ENCODE measurements at places on chromosomes 5 and 9. TPM values are rescaled to one million over a fixed set of nuclear protein-coding genes. Genes with fewer than 3 reads are reported as not detected.
A peak's percentile ranks its signal among the peaks of the same experiment; 100 is the strongest.

GRCh38 chr9:116280529-116280928 lies 126.9 kb downstream of the PAPPA start:
- DNase-seq, result no peak
- H3K36me3 ChIP-seq, result no peaks in the 10 kb centered on the region

DNA sequence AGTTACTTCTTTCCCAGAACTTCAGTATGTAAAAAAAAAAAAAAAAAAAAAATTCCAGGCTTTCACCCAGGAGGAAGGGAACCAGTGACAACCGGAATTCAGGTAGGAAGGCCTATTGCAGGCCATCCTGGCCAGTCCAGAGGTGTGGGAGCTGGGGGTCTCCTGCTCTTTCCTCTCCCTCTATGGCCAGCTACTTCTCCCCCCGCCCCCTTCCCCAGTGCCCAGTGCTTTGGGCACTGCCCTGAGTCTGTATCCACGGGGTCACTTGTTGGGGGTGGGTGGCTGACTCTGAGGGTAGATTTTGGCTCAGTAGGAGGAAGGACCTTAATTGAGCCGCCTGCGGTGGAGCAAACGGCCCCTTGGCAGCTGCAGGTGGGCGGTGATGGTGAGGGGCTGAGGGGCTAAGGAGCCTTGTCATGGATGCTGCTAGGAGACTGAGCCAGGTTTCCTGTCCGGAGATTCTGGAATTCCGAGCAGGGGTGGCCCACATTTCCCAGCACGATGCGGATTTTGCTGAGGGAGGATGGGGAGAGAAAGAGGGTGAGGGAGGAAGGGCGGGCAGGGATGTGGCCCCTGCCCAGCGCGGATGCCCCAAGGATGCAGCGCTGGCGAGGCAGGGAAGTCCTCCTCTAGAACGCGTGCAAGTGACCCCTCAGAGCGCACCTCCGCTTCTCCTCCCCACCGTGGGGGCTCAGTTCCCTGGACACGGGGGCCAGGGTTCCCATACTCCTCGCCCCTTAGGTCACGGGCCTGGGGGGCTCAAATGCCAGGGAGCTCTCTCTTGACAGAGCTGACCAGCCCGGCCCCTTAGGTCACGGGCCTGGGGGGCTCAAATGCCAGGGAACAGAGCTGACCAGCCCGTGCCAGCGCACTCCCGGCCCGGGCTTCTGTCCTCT lies 1.2 kb upstream of the PHF2 start:
- peak overlapping the region; percentile 85 for H3K27ac ChIP-seq
- no peak for DNase-seq
- no peaks in the 10 kb centered on the region for H3K27me3 ChIP-seq
- peaks cover 28% of the 10 kb centered on the region for H3K4me1 ChIP-seq
- peaks cover 16% of the 10 kb centered on the region for H3K36me3 ChIP-seq

Gene PTTG1
- total RNA-seq, result 102 TPM

Gene RHOBTB3
- 0.52 TPM for total RNA-seq

DNA sequence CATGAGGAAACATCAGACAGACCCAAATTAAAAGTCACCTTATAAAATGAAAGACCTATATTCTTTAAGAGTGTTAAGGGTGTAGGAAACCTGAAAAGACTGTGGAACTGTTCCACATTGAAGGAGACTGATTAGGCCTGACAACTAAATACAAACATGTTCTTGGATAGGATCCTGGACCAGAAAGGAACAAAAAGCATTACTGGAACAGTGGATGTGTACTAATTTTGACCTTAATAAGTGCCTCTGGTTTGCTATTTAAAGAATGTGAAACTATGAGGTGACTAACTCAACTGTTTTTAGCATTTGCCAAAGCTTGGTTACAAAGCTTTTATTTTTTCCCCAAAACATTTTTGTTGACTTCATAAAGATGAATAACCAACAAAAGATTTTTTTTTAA lies 340.6 kb downstream of the CAAP1 start:
- DNase-seq, result no peak
- H3K36me3 ChIP-seq, result no peaks in the 10 kb centered on the region
- H3K27ac ChIP-seq, result no peak overlapping the region
- H3K27me3 ChIP-seq, result no peaks in the 10 kb centered on the region
- no peak overlapping the region for H3K4me3 ChIP-seq
